ENCODE measurements at places on chromosomes 11 and 22.

DNA sequence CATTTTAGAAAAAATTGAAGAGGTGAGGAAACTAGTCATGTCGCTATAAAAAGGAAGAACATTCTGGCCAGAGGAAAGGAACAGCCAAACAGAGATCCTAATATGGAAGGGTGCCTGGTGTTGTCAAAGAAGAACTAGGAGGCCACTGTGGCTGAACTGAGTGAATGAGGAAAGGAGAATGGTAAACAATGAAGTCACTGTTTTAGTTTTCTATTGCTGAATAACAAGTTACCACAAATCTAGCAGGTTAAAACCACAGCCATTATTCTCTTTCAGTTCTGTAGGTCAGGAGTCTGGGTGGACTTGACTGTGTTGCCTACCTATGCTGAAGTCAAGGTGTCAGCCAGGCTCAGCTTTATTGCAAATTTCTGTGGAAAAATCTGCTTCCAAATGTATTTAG, 549.3 kb upstream of the CCDC90B start:
- DNase-seq, result no peak

- no peak for DNase-seq
Observed at GRCh38 chr11:9840460-9841004, 176.7 kb downstream of the SWAP70 start.

GRCh38 chr11:63905179-63905578, 11.8 kb downstream of the RCOR2 start:
- no peak for DNase-seq

- DNase-seq, result no peak
Observed at GRCh38 chr11:111935317-111936039, 1.7 kb upstream of the DIXDC1 start.

DNA sequence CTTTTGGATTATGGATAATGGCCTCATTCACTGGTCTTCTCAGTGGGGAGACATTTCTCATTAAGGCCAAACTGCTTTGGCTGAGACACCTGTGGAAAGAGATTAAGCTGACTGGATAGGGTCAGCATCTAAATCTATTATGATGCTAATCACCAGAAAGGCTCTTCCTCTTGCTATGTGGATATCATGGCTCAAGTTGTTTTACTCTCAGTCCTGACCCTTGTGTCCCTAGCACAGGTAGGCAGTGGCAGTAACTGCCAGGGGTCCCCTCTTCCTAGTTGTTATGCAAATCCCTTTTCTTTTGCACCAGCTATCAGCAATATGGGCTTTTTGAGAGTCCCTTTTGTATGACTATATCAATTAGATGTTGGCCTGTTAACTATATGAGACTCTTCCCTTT, 335.7 kb upstream of the PLET1 start:
- DNase-seq, result no peak

DNA sequence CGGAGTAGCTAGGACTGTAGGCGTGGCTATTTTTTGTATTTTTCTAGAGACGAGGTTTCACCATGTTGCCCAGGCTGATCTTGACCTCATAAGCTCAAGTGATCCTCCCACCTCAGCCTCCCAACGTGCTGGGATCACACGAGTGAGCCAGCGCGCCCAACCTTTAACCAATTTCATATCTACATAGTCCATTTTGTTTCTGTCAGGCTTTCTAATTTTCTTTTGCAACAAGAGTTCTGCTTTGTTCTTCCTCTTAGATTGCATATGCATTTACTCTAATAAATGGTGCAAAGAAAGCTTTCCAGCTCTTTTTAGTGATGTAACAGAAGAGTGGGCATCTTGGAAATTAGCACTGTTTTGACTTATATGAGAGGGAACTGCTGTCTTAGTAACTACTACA, 13.3 kb downstream of the RTN3 start:
- no peak for DNase-seq

DNA sequence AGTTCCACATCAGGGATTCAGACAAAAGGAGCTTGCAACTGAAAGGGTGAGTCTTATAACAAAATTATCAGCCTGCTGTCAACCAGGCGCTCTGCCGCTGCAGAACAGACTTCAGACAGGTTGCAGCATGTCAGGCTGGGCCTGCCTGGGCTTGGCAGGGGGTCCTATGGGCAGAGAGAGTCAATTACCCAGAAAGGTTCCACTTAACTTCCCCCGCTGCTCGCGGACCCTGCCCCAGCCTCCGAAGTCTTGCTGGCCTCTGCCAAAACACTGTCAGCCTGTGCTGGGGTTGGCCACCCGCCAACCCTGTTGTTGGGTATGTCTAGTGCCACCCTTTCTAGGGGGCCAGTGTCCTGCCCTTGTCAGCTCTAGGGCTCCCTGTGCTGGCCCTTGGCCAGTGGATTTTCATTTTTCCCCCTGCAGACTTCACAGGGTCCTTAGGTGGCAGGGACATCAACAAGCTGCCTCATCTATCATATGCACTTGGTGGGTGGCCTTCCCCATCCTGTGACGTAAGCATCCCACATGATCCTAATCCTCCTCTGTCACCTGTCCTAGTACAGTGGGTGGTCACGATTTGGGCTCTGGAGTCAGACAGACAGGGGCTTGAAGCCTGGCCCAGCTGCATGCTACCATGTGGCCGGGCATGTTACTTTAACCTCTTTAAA, 166.5 kb upstream of the CADM1 start:
- DNase-seq, result no peak

- DNase-seq, result no peak
Observed at GRCh38 chr11:66595245-66595904, 2.4 kb downstream of the CCS start.

DNA sequence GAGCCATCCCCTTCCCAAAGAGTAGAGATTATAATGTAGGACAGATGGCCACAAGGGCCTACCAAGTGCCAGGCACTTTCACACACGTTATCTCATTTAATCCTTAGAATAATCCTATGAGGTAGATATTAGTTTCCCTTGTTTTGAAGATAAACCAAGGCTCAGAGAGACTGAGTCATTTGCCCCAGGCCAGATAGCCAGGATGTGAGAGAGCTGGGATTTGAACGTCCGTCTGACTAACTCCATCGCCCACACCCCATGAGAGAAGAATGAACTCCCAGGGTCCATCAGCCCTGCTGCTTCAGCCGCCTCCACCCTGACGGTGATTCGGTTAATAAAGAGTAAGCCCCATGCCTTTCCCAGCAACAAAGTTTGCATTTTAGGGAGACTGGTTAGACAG, 10.7 kb downstream of the PRG3 start:
- no peak for DNase-seq

- no peak for DNase-seq
Observed at GRCh38 chr11:76114238-76114637, 92.1 kb downstream of the WNT11 start.

DNA sequence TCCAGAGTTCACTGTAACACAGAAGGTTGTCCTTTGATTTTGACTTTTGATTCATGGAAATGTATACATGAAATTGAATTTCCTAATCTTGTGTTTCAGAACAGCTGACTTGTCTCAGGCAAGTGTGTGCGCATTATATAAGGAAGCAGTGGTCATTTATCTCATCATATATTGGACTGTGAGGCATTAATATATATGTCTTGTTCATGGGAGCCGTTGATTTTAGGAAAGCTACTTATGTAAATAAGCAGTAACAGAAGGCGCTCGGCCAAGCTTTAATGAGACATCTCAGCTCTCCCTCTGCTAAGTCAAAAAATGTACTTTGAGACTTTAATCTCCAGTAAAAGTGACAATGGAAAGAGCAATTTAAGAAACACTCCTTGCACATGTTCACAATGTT, 100.5 kb downstream of the PDHX start:
- no peak for DNase-seq

DNA sequence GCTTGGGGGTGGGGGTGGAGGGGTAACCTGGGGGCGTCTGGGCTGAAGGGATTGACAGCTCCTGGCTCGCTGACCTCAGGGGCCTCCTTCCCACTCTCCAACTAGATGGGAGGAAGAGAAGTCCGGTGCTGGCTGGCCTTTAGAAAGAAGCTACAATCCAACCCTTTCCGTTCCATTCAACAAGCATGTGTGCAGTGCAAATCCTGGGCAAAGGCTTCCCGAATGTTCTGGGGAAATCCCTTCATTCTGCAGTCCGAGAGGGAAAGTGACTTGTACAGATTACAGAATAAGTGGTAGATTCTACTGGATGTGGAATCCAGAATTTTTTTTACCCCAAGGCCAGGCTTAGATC, 149.9 kb downstream of the FEZ1 start:
- DNase-seq, result no peak

DNA sequence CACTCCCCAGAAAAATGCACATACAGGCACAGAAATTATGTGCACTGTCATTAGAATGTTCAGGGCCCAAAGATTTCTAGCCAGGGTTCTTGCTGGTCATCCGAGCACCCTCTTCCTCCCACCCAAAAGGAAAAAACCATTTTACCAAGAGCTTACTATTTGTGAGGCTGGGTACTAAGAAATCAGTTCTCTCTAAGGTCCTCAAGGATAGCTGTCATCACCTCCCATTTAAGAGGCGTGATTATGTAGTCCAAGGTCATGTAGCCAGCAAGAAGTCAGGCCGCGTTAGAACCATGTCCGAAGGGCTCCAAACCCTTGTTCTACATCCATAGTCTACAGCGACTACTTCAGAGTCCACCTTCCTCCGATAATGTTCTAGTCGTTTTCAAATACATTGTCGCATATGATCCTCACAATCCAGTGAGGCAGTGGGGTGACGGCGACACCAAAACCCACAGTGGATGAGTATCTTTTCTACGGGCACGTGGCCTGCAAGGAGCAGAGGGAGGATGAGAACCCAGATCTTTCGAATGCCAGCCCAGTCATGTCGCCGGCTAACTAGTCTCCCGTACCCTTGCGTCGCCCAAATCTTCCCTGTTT, 634 bp downstream of the TIMM8B start:
- DNase-seq, result peak; percentile 22

- DNase-seq, result no peak
Observed at GRCh38 chr11:10638316-10638925, 55.1 kb downstream of the IRAG1 start.

DNA sequence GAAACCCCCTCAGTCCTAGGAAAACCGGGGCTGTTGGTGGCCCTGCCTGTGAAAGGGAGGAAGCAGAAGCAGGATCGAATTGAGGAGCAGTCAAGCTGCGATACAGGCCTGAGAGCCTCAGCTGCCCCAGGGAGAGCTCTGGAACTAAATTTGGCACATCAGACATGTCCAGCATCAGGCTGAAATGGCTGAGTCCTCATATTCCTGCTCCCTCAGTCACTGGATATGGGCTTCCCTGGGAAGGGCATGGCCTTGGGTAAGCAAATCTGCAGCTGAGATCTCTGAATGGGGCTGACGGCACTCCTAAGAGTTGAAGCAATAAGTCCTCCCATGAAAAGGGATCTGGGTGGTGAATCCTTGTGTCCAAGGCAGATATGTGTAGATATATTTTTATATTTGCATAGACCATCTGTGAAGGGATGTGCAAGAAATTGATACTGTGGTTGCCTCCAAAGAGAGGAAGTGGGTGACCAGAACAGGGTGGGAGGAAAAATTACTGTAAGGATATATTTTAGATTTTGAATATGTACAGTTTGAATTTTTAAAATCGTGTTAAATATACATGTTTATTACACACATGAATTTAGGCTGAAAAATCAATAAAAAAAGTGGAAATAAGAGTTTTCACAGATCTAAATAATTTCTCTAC, 45.5 kb downstream of the APIP start:
- DNase-seq, result no peak

- no peak for DNase-seq
Observed at GRCh38 chr22:46480396-46480795, 57.0 kb downstream of the CELSR1 start.

GRCh38 chr11:34565417-34566207, 52.0 kb upstream of the ELF5 start:
- DNase-seq, result no peak

DNA sequence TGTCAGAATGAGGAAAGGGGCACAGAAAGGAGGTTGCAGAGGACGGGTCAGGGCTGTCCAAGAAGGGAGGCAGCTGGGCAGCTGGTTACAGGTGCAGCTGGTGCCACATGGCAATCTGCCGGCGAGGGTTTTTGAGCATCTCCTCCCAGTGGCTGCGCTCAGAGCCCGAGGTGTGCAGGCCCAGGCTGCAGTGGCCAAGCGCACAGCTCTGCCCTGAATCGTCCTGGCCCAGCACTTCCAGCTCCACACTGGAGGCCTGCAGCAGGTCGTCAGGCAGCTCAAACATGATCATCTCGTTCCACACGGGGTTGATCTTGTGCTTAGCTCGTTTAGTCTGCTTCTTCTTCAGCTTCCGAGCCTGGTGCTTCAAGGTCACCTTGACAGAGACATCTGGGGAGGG, 42.2 kb downstream of the SYT13 start:
- no peak for DNase-seq

DNA sequence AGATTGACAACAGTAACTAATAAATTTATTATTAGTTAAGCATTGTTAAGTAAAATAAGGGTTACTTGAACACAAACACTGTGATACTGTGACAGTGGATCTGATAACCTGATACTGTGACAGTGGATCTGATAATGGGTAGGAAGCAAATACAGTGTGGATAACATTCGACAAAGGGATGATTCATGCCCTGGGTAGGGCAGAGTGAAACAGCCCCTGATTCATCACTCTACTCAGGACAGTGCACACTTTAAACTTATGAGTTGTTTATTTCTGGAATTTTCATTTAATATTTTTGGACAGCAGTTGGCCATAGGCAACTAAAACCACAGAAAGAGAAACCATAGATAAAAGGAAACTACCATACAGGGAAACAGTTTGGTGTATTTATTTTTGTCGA, 60.8 kb upstream of the CTSC start:
- DNase-seq, result no peak

DNA sequence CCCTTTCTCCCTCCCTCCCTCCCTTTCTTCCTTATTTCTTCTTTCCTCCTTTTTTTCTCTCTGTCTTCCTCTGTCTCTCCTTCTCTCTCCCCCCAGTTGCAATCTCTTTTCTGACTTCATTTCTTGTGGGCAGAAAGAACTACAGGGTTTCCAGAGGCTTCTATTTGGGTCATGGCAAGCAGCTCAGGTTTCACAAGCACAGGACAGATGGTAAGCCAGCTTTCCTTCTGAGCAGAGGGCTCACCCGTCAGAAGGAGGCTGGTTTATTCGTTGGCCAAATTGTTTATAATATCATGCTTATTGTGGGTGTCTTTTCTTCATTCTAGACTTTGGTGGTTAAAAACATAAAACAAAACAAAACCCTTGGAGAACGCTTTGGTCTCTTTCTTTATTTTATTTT, 58.9 kb upstream of the CLMP start:
- no peak for DNase-seq

DNA sequence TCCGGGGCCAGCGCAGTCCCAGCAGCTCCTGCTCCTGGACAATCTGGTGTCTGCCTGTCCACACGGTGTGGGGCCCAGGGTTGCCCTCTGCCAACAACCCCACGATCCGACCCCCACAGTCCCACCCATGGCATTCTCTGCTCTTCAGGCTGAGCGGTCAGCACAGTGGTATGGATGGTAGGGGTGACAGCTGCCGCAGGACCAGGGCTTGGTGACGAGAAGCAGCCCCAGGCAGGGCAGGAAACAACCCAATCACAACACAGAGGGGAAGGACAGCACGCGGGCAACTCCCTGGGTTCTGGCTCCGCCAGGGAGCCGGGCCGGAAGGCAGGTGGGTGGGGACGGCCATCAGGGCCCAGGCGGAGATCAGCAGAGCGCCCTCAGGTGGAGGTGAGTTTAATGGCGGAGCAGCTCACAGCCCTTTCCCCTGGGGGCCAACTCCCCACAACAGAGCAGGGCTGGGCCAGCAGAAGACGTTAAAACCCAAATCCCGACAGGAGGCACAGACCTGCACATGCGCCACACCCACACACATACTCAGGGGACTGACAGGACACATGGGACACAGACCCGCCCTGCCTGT, 5.3 kb upstream of the CHADL start:
- no peak for DNase-seq
